Activated T-helper 2 cell treated with anti-CD3 and anti-CD28 coated beads, Interferon-gamma antibody, Interleukin-2, Interleukin-4, amounts not matched to agents 10 μg/mL and 5 μg/mL and 100 μg/mL, durations not matched to agents 14 hours and 24 hours and 36 hours (primary cell): ENCODE measurements at places on chromosomes 12 and 14. TPM values are rescaled to one million over a fixed set of nuclear protein-coding genes. Genes with fewer than 3 reads are reported as not detected.
A peak's percentile ranks its signal among the peaks of the same experiment; 100 is the strongest.

DNA sequence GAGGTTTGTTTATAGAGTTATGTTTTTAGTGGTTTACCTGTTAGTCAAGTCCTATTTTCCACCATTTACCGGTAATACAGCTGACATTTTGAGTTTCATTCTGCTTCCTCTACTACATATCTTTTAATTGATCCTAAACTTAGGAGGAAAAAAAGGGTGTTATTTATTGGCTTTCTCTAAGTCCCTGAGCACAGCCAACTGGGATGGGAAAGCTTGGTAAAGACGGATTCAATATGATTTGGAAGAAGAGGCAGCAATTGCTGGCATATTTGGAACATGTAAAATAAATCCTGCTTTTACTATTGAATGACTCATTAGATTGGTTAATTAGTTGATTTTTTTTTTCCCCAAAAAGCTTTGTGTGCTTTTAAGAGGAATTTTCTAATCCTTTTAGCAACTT lies 475.7 kb downstream of the PRKD1 start:
- H3K4me3 ChIP-seq, result no peak overlapping the region
- no peak overlapping the region for H3K27ac ChIP-seq
- DNase-seq, result no peak
- H3K27me3 ChIP-seq, result no peaks in the 10 kb centered on the region
- no peaks in the 10 kb centered on the region for H3K4me1 ChIP-seq

DNA sequence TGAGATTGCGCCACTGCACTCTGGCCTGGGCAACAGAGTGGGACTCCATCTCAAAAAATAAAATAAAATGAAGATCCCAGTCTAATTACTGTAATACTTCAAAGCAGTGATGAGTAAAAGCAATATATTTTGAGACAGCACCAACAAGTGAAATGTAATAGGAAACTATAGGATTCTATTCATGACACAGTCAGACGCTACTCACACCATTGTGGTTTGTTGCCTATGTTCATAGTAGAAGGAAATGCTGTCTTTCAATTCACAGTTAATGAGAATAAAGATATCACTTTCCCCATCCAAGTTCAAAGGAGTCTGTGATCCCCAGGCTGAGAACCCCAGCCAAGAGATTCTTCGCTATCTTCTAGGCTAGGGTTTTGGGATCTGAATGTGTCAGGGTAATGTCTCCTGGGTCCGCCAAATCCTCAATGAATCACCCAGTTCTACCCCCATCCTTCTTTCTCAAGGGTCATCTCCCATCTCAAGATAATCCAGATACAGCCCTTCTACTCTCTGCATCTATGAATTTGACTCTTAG lies 16.6 kb upstream of the DTX1 start:
- peaks cover 4% of the 10 kb centered on the region for H3K27me3 ChIP-seq
- H3K4me1 ChIP-seq, result no peaks in the 10 kb centered on the region
- no peak overlapping the region for H3K27ac ChIP-seq
- no peak overlapping the region for H3K4me3 ChIP-seq

DNA sequence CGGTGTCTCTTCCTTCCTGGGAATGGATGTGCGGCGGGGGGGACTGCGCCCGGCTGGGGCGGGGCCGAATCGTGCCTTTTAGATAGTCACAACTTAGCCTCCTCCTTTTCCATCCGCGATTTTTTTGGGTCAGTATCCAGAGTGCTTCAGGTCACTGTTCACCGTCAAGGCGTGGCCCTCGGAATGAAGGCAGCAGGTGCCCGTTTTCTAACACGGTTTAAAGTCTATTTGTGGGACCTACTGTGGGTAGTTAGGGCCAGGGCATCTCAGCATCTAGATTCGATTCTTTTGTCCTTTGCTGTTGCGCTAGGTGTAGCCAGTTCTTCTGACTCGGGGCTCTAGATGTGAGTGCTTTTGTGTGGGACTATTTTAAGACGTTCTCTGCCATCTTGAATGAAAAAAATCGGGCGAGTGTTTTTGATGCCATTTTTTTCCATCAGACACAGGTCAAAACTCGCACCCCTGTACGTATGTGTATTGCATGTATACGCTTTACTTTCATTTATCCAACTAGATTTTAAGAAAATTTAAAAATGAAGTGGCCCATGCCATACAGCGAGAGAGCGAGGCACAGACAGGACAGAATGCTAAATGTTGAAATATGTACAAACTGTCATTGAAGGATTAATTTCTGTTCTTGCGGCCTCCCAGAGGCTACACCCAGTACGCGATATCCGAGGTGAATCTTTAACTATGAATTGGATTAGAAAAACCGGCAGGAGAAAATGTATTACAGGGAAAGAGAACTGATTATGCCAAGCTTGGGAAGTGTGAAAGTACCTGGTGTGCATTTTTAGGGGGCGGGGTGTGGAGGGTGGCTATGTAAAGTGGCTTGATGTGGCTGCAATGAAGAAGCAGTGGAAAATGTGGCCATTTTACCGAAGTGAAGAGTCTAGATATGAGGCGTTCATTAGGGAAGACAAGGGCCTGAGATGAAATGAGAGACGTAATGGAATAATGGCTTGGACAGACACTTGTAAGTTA lies 835 bp downstream of the VEZT start:
- H3K4me3 ChIP-seq, result peak overlapping the region; percentile 98
- peaks cover 28% of the 10 kb centered on the region for H3K4me1 ChIP-seq
- peaks cover 12% of the 10 kb centered on the region for H3K36me3 ChIP-seq
- peak overlapping the region; percentile 99 for H3K27ac ChIP-seq
- peaks cover 13% of the 10 kb centered on the region for H3K27me3 ChIP-seq

MYBPC1 gene
- not detected in 2 replicates for total RNA-seq
